ENCODE measurements at places on chromosomes 1 and 21.

DNA sequence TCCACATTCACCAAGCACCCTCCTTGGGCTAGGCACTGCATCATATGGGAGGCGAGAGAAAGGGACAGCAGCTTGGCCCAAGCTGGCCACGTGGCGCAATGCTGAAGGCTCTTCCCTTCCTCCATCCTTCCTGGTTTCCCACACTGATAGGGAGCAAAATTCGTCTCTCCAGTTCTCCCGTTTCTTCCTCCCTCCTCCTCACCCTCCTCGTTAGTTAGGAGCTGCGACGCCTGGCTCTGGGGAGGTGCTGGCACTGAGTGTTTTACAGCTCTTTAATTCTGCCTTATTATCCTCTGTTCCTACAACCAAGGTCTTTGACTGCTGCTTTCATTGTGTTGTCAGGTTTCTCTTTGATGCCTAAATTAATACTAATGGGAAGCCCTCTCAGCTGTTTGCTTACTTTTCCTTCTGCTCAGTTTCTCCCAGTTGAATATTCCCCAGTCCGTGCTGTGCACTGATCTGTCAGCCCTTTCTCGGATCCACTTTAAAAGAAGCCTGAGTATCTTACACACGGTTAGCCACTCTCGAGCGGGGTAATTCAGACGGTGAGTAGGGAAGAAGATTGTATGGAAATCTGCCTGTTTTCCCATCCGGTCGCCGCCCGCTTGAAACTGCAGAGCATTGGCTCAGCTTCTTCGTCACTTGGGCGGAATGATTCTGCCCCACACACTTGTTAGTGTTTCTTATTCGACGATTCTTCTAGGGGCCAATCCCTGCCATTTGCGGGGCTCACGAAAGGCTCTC lies 56.2 kb upstream of the SMYD2 start:
- no peak for DNase-seq

DNA sequence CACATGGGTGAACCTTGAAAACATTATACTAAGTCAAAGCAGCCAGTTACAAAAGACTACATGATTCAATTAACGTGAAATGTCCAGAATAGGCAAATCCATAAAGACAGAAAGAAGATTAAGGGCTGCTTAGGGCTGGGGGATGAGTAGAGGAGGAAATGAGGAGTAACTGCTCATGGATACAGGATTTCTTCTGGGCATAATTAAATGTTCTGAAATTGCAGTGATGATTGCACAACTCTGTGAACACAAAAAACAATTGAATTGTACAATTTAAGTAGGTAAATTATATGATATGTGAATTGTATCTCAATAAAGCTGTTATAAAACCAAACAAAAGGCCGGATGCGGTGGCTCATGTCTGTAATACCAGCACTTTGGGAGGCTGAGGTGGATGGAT lies 52.2 kb downstream of the RERE start:
- no peak for DNase-seq

GRCh38 chr1:48869116-48869893 lies 92.6 kb upstream of the BEND5 start:
- no peak for DNase-seq

GRCh38 chr1:27664291-27664690 lies 7.7 kb downstream of the IFI6 start:
- no peak for DNase-seq

- no peak for DNase-seq
These were observed 44.1 kb downstream of the WNT4 start for GRCh38 chr1:22098752-22099151.

- DNase-seq, result no peak
These were observed 269.4 kb downstream of the PTGER3 start for GRCh38 chr1:70778056-70778762.

DNA sequence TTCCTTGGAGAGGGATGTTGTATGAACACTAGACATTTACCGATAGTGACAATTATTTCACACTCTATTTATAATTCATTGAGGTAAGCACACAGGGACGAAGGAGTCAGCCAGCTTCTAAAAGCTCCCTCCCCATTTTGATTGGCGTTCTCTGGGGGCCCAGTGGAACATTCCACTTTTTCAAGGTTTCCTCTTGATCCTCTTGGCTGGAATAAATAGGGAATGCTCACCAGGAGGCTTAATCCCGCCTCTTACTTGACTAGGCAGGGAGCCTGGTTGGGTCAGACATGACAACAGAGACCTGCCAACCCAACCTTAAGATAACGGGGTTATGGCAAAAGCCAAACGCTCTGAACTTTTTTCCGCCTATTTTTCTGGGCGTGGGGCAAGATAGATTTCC lies 974 bp downstream of the ACTN2 start:
- DNase-seq, result no peak

DNA sequence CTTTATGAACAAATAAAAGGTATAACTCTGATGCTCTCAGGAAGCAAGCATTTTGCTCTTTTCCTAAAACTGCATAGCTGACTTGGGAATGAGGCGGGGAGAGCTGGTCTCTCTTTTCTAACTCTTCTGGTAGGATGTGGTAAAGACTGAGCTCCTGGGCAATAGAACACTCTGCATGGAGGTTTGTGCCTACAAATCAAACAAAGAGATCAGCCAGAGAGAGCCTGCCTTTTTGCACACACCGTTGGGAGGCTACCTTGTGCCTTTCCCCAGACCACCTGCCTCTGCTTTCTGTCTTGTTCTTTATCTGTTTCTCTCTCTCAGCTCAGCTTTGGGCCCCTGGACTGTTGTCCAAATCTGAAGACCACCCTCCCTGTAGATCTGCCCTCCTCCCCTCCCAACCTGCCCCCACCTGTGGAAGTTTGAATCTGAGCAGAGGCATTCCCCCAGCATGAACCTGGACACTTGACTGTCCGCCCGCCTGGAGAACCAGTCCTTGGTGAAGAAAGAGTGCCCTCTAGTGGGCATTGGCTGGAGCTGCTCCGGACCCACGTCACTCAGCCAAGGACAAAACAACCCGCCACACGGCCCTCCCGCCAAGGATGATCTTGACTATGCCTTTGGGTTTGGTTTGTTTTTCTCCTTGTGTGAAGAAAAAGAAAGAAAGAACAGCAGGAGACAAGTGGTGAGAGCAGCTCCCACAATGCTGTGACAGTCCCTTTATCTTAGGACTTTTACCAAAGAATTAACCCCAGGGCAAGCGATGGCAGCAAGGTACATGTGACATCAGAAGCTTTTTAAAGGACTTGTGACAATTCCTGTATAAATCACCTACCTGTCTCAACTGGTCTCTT lies 228.2 kb downstream of the PBX1 start:
- DNase-seq, result peak; percentile 14

GRCh38 chr1:11784256-11784992 lies 21.3 kb downstream of the MTHFR start:
- DNase-seq, result no peak

- no peak for DNase-seq
These were observed 6.2 kb upstream of the HIVEP3 start for GRCh38 chr1:41924911-41925310.

Measured in stimulated activated CD8-positive, alpha-beta memory T cell treated with anti-CD3 and anti-CD28 coated beads, Interleukin-12 subunit alpha, Interleukin-12 subunit beta, amount 100 ng/mL, for 1 hour (primary cell).